ENCODE measurements at places on chromosomes 1 and 21.

DNA sequence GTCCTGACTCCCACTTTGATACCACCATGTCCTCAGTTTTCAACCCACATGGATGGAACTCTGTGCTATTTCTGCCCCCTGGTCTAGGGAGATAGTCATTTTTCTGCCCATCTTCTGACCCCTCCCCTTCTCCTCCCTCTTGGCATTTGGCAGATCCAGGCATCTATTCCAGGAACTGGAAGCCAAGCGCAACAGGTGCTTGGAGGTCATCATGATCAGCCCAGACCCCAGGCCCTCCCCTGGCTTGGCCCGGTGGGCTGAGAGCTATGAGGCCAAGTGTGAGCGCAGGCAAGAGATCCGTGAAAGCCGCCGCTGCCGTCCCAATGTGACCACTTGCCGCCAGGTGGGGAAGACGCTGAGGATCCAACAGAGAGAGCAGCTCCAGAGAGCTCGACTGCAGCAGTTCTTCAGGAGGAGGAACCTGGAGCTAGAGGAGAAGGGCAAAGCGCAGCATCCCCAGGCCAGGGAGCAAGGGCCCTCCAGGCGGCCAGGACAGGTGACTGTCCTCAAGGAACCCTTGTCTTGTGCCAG lies 4.0 kb downstream of the TRAF3IP3 start:
- no peak for DNase-seq

- no peak for DNase-seq
Measured at GRCh38 chr1:196603651-196604050, 4.6 kb downstream of the KCNT2 start.

- no peak for DNase-seq
Measured at GRCh38 chr1:57591842-57592241, 168.0 kb upstream of the DAB1 start.

GRCh38 chr1:87508247-87508787 lies 179.6 kb downstream of the LMO4 start:
- no peak for DNase-seq

DNA sequence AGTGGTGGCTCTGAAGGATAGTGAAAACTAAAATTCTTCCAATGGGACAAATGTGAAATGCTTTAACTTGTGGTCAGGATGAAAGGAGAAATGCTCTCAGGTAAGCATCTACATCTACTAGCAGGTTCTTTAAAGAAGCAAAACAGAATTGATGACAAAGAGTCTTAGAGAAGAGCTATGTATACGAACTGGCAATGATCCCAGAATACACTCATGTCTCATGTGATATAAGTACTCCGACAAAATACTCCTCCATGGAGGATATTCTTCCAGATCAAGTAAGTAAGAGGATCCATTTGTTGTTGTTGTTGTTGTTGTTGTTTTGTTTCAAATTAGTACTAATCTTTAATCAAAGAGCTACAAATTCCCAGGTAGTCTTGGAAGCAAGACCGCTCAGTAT lies 174.0 kb upstream of the ATP1B1 start:
- DNase-seq, result no peak

Data from CD4-positive, alpha-beta T cell treated with Interleukin-10 for 1 hour (primary cell).